ENCODE measurements at places on chromosomes 7 and 10.

DNA sequence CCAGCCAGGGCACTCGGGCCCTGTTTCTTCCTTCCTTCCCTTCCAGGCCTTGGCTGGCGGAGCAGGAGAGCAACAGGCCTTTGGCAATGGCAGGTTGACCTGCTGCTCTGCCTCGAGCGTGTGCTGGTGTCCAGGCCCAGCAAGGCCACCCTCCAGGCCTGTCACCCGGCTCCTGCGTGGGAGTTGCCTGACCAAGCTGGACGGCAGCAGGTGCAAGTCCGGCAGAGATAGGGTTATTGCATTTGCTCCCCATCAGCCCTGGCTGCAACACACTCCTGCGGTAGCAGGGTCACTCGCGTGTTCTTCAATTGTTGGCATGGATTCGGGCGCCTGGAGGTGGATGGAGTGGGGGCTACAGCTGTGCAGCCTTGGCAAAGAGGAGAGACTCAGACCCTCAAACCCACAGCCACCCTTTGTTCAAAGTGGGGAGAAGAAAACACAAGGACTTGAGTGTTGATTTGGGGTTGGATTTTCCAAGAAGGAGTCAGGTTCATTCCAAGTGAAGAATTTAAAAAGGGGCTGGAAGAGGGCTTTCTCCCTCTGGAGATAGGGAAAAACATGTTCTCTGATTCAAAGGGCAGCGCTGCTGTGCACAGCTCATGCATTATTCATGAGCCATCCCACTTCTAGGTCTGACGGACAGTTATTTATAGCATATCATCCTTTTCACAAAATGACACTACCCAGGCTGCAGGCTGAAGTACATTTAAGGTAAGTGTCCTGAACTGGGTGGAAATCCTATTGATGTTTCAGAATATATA, 64.2 kb upstream of the PITRM1 start:
- DNase-seq, result no peak

DNA sequence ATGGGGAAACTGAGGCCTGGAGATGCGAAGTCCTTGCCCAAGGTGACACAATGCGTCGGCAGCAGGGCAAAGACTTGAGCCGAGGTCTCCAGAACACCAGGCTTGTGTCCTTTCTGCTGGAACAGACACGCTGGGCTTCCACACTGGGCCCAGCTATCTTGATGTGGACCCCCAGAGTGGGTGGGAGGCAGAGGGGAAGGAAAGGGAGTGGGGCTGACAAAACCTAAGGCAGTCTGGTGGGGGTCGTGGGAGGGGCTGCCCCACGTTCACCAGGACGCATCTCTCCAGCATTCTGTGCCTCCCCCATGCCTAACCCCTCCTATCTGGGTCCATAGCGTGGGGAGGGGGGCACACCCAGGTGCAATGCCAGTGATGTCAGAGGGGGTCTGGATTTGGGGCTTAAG, 38.1 kb downstream of the PPIF start:
- DNase-seq, result no peak

DNA sequence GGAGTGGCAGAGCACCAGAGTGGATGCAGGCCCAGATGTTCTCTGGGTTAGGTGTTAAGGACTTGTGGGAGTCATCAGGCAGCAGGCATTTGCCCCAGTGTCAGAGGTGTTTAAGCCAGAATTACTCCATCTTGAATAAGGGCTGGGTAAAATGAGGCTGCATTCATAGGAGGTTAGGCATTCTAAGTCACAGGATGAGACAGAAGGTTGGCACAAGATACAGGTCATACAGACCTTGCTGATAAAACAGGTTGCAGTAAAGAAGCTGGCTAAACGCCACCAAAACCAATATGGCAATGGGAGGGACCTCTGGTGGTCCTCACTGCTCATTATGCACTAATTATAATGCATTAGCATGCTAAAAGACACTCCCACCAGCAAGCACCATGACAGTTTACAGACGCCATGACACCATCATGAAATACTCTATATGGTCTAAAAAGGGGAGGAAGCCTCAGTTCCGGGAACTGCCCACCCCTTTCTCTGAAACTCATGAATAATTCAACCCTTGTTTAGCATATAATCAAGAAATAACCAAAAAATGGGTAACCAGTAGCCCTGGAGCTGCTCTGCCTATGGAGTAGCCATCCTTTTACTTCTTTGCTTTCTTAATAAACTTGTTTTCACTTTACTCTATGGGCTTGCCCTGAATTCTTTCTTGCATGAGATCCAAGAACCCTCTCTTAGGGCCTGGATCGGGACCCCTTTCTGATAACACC, 882 bp upstream of the LRRC61 start:
- peak; percentile 78 for DNase-seq

DNA sequence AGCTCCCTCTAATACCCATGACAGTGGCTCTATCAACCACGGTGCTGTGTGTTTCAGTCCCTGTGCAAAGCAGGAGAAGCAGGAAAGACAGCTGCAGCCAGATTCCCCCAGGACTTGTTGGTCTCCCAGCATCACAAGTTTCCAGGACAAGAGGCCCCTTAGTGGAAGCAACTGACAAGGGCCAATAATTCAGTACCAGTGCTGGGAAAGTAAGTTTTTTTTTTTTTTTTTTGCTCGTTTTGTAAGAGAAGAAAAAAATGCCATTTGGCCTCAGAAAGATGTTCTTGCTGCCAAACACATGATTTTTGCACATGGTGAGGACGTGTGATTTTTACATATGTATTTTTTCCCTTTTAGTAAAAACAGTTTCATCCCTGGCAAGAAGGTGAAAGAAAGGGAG, 284.2 kb upstream of the ZMIZ1 start:
- DNase-seq, result no peak

DNA sequence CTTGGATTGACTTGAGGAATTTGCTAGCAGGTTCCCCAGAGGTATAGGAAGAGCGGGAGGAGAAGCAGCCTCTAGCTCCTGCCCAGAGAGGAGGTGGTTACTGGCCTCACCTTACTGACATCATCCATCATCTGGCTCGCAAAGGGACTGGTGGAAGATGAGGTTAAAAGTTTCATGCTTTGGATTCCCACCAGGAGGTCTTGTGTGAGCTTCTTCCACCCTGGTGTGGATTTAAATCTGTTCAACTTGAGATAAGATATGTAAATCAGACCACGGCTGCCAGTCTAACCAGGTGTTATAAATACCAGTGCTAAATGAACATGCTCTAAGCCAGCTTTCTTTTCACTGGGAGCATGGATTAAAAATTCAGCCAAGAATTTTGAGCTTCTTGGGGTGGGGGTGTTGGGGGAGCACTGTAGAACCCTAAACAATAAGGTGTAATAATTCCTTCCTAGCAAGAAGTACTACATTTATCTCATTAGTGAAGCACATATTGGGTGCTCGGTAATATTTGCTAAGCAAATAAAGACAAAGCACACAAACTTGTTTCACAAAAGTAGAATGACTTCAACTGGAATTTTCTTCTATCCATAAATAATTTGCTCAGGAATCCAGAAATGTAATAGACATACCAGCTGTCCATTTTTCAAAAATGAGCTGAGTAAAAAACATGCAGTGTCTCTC, 7.8 kb downstream of the PROSER2 start:
- no peak for DNase-seq

- no peak for DNase-seq
Observed at GRCh38 chr10:30357075-30357801, 8.2 kb upstream of the MTPAP start.

GRCh38 chr10:43202224-43202656, 64.0 kb downstream of the CSGALNACT2 start:
- DNase-seq, result no peak

DNA sequence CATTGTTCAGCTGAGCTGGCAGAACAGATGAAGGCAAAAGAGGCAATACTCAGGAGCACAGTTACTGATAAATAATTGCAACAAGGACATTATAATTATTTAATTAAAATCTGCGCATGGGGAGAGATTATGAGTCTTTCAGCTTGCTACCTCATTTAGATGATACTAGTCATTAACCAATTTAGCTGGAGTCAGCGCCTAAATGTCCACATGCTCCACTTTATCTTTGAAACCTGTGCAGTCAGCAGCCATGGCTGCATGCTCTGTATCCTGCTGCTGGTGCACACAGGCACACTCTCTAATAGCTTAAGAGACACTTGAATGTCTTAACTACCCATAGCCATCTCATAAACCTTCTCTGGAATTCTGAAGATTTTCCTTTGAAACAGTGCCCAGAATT, 196.8 kb downstream of the PPP1R3A start:
- DNase-seq, result no peak

- DNase-seq, result no peak
Observed at GRCh38 chr10:97612386-97612785, 20.9 kb downstream of the MORN4 start.

DNA sequence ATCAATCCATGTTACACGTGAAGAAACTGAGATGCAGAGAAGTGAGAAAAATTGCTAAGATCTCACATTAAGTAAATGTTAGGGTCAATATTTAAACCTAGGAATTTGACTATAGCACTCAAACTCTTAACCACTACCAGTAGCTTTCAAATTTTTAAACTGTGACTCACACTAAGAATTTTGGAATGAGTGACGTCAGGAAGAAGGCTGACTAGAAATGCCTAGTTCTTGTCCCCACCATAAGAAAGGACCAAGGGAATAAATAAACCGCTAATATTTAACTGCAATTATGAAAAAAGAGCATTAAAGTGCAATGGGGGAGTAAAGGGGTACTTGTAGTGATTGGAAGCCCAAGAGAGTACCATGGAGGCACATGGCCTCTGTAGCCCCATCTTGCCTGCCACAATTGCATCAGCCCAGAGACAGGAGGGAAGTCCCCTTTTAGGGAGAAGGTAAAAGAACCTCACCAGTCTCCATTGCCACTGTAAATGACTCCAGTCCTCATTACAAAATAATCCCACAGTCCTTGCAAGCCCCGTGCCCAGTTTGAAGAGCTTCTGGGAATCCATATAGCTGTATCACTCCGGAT, 3.5 kb upstream of the AKR1B1 start:
- no peak for DNase-seq

GRCh38 chr10:111098679-111099437, 22.0 kb downstream of the ADRA2A start:
- no peak for DNase-seq

DNA sequence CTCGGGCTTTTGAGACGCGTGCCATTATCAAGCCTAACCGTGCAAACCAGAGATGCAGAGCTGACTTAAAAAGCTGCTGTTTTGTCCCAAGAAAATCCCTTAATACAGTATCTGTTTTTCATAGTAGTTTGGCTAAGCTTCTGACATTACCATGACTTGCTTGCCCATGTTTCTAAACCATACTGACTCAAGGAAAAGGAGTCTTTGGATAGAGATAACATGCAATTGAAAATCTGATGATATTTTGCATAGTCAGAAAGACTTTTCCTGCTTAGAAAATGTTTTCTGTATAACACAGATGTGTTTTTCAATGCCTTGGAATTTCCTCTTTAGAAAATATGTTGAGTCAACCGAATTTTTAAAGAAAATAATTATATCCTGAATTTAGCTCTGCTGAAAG, 21.5 kb upstream of the AKR1E2 start:
- DNase-seq, result no peak

DNA sequence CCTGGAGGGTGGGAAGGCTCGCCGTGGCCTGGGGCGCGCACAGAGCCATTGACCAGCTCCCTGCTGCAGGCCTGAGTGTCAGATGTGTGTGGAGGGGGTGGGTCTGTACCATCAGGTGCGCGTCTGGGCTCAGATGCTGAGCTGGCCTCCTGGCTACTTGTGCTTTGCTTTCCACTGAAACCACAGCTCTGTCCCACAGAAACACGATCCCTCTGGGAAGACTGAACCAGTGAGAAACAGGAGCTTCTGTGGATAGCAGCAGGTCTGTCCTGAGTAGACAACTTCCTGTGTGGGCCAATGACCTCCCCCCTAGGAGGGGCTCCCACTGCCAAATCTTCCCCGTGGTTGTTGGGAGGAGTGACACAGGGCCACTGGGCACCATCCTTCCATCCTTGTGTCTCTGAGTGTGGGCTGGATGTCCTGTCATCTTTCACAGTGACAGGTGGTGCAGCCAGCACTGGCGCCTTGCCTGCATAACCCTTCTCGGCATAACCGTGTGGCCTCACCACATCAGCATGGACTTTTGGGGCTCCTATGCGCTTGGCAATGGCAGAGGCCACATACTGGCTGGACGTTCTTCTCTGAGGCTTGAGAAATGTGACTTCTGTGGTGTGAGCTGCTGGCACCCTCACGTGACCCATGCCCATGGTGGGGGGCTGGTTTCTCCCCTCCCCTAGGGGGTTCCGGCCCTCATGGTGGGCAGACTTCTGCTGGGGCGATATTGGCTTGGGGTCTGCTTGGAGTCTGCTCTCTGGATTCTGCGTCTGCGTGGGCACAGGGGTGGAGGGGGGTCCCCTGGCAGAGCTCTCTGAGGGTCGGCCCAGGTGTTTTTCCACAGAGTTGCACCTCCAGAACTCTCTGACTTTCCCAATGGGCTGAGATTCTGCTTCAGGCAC, 245.5 kb upstream of the GRB10 start:
- DNase-seq, result no peak

GRCh38 chr7:159031750-159032149, 112.9 kb downstream of the VIPR2 start:
- DNase-seq, result no peak

DNA sequence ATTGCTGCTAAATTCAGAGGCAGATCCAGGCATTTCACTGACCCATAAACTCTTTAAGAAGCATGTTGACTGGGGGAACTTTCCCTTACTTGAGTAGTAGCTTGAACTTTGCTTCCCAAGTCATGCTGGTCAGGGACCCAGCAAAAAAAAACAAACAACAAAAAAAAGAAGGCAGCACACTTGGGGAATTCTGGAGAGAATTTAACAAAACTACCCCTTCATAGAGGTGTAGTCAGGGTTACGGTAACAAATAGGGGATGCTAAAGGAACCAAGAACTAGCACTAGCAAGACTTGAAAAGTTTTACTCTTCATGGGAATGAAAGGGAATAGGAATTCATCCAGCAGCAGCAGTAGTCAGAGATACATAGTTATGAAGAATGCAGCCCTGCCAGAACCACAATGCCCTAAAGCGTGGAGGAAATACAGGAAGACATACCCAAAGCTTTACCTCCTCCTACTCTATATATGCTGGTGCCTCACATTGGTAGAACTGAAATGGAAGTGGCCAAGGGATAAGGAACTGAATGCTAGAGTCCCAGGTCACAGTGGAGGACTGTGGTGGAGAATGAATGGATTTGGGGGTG, 67.3 kb downstream of the PHYHIPL start:
- no peak for DNase-seq

DNA sequence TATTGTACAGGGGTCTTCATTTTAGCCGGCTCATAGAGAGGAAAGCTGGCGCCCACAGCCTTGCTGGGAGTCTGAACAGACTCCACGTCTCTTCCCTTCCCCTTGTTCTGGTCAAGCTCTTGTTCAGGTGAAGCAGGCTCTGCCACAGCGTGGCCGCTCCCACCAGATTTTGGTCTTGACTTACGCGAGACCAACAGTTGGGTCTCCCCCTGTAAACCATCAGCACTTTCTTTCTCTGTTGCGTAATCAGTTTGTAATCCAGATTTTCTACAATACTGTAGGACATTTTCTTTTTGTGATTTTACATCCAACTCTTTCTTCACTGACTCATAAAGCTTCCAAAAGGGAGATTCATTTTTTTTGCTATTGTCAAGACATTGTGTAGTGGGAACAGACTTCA, 10.9 kb downstream of the MKI67 start:
- no peak for DNase-seq

DNA sequence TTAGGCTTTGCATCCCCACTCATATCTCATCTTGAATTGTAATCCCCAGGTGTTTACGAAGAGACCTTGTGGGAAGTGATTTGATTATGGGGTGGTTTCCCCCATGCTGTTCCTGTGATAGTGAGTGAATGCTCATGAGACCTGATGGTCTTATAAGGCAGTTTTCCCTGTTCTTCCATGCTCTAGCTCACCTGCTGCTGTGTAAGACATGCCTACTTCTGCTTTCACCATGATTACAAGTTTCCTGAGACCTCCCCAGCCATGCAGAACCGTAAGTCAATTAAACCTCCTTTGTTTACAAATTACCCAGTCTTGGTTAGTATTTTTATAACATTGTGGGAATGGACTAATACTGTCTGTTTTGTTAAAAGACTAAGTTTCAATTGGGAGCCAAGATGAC, 35.3 kb upstream of the ZNF92 start:
- DNase-seq, result no peak
